Inflammatory macrophage (primary cell): ENCODE measurements at places on chromosomes 6 and 20.

DNA sequence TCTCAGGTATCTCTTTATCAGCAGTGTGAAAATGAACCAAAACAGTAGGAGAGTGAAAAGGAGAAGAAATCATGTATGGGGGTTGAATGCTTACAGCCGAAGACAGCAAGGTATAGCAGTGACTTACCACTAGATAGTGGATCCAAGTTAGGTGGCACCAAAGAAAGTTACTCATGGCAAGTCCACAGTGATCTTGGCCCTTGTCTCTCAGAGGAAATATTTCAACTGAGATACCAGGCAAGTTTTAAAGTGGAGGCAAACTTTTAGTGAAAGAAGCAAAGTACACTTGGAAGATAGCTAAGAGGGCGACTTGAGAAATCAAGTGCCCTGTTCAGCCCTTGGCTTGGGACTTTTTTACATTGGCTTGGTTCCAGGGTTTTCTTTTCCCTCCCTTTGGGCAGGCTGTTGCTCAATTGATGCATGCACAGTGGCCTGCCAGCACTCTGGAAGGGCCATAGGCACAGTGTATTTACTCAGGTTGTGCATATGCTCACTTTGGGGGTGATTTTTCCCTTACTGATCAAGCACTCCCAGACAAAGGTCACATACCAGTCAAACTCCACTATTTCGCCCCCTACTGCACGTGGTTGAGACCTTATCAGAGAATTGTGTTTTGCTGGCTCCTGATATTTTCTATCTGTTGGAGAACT lies 329.5 kb upstream of the KHDRBS2 start:
- DNase-seq = no peak

DNA sequence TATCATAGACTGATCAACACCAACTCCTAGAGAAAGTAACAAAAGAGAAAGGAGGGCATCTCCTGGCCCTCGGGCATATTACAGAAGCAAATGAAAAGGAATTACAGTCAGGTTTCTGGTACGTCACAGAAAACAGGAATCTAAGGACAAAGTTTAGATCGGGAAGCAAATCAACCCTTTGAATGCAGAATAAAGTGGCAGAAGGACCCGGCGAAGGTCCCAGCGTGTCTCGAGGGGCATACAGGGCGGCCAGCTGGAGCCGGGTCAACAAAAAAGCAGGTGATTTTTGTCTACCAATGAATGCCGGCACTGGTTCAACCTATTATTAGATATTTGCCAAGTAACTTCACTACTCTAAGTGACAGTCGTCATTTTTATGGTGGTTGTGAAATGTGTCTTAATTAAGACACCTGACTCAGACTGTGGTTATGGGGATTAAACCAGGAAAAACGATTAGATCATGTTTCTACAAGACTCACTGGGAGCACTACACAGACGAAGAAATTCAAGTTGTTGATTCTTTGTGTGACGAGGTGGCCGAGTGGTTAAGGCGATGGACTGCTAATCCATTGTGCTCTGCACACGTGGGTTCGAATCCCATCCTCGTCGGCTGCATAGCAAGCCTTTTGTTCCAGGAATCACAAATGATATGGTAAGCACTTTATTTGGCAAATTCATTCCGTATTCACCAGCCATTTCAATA lies 12.4 kb upstream of the ZSCAN9 start:
- DNase-seq = peak; percentile 60

DNA sequence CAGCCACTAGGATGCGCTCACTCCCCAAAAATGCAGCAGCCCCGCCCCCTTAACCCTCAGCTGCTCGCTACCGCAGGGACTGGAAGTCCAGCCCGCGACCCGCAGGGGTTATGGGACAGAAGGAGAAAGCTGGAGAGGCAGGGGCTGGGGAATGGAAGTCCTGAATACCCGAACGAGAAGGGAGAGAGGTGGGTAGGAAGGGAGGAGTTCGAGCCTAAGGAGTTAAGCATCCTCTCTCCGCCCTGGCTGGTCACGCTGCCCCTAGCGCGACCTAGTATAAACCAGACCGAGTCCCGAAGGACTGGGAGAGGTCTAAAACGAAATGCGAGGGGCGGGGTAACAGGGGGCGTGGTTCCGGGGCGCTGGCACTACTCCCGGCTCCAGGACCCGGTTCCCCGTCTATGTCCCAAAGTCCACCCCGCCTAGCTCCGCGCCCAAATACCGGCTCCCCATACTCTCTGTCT lies 448 bp upstream of the DDAH2 start:
- peak; percentile 87 for DNase-seq

DNA sequence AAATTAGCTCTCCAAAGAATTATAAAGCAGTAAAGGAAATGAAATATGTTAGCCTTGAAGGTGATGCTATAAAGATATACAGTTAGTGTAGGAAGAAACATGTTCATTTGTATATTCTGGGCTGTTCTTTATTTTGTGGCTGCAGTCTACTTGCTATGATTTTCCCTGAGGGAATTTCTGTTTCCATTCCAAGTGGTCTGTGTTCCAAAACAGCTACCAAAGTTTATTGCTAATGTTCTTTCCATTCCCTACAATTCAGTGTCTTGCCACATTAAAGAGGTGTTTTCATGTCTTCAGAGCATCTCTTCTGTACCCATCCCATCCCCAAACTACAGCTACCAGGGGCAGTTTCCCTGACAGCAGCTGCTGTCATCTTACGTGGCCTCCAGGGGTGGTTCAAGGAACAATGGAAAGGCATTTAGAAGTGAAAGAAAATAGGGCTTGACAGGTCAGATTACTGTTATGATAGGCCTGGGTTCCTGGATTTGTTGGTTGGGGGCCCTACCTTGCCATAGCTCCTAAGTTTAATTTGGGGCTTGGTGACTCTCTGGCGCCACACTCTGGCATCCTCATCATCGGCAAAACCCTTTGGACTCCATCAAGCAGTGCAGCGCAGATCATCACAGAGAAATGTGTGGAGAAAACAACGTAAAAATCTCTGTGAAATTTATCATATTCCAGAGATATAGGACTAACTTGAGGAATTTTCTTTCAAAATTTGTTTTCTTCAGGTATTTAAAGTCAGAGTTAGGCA lies 33.8 kb upstream of the AIG1 start:
- peak; percentile 38 for DNase-seq

GRCh38 chr6:157120534-157121232 lies 202.6 kb downstream of the TMEM242 start:
- DNase-seq = no peak

GRCh38 chr6:114108119-114109002 lies 137.4 kb upstream of the HDAC2 start:
- DNase-seq = peak; percentile 52

- DNase-seq = no peak
These were observed 29.5 kb upstream of the ARID1B start for GRCh38 chr6:156747715-156748114.

DNA sequence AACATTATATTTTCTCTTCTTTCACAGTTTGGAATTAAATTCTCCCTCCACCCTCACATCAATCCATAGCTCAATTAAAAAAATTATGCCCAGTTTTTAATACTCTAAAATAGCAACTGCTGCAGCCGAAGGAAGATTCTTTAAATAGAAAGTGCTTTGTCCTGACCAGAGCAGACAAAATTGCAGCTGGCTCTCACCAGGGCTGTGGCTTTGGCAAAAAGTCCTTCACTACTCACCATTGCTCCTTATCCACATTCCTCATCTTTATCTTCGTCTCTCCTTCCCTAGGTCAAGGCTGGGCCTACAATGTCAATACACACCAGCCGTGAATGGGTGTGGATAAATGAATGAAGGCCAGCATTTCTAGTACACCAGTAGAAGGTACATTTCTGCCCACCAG lies 107.9 kb upstream of the VGLL2 start:
- no peak for DNase-seq

DNA sequence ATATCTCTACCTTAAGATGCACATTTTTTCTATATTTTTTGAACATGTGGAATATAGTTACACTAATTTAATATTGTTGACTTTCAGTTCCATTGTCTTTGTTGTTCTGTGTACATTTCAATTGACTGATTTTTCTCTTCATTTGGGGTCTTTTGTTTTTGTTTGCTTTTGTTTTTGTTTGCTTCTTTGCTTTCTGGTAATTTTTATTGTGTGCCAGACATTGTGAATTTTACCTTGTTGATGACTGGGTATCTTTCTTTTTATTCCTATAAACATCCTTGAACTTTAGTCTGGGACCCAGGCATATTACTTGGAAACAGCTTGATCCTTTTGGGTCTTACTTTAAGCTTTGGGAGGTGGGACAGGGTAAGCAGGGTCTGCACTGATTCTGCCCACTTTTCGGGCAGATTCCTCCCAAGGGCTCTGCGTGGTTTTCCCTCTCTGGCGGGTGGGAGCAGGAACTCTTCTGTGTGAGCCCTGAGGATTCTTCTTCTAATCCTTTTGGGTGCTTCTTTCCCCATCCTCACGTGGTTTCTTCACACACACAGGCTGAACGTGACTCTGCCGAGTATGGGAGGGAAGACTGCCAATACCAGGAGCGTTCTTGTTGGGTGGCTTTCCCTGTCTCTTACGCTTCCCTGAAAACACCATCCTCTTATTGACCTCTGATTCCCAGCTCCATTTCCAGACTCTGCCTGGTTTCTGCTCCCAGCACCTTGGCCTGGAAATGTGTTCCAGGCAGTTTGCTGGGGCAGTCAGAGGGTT lies 200.5 kb downstream of the ARID1B start:
- DNase-seq = no peak

DNA sequence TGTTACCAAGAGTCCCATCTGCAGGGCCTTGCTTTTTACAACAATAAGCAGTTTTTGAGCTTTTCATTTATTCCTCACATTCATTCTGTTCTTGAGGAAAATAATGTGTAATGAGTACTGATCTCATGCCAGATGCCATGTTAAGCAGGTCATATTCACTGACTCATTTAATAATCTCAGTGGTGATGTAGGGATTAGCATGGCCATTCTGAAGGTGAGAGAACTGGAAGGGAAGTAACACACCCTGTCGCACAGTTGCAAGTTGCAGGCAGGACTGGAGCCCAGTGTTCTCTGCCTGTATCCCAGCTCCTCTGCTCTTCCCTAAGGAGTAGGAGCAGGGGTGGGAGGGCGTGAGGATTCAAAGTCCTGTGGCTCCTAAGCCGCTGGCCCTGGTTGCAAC lies 5.6 kb downstream of the PCIF1 start:
- DNase-seq = no peak

GRCh38 chr6:151499551-151499950 lies 5.7 kb downstream of the CCDC170 start:
- no peak for DNase-seq

DNA sequence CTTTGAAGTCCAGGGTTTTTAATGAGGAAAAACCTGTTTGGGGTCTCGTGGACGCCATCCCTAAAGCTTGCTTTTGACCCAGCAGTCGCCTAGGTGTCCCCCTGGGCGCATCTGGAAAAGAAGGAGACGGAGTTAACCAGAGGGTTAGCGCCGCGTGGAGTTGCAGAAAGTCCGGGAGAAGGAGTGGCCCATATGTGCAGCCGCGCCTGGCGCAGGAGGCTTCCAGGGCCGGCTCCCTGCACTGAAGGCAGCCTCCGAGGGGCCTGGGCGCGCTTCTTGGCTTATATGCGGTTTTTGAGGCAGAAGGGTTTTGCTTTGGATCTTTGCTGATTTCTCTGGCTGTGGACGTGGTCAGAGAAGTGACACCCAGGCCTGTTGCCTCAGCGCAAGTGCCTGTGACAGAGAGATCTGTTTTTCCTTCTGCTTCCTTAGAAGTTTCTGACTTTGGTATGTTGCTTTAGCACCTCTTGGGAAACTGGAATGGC lies 987 bp downstream of the TMEM181 start:
- DNase-seq = peak; percentile 30

- DNase-seq = peak; percentile 38
These were observed 1.2 kb downstream of the PTPRA start for GRCh38 chr20:2874456-2874855.

GRCh38 chr6:52877786-52878185 lies 31.7 kb downstream of the GSTA3 start:
- DNase-seq = no peak

GRCh38 chr6:113823916-113824315 lies 33.2 kb upstream of the MARCKS start:
- DNase-seq = no peak

DNA sequence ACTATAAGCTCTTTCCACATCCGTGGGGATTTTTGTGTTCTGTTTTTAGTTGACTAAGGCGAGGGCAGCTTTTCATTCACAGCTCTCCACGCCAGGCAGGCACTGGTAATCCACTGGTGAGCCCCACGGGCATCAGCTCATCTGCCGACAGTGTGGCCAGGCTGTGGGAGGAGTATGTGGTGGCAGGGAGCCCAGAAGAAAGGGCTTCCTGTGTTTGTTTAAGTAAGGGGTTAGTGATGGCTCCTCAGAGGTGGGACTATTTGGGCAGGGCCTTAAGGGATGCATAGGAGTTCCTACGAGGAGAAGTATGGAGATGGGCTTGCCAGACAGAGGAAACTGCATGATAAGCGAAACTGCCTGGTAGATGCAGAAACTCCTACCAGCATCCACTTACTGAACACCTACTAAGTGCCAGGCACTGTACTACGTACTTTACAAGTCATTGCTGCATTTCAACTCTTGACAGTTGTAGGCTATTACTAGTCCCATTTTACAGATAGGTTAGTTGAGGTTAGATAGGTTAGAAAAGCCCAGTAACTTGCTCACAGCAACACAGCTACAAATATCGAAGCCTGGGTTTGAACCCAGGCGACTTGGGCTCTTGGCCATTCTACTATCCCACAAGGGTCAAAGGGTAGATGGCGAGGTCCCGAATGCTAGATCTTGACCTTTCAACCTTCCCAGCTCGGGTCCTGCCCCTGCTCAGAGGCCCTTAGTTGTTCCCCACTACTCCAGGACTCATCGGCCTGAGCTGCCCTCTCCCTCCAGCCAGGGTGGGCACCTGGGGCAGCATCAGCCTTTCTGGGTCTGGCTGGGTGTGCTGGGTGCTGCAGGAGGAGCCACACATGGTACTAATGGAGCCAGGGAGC lies 55.1 kb downstream of the CEBPB start:
- peak; percentile 55 for DNase-seq

DNA sequence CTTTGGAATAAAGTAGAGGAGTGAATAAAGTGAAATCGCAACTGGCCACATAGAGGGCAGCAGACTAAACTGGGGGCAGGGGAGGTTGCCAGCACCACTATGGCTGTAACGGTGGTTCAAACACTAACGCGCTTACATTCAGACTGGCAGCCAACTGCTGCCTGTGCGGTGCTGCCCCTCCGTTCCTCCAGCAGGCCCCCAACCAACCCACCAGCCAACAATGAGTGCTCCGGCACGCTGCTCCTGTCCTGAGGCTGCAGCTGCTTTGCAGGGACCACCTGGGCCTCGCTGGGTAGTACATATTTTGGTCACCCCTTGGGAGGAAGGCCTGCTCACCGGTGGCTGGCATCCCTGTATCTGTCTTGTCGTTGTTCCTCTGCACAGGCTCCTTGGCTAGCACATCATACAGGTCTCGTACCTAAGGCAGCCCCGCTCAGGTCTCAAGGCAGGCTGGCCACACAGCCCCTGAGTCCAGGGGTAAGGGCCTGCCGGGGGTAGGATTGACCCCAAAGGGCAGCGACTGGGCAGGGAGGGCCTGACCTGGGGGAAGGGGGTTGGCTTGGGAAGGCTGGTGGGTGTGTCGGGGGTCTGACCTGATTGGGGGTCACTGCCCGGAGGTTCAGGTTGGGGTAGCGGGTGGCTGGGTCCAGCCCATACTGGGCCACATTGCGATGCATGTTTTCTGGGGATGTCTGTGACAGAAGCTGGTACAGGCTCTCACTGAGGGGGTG lies 6.3 kb downstream of the MICAL1 start:
- DNase-seq = no peak
